ENCODE measurements at places on chromosomes 4 and X.

DNA sequence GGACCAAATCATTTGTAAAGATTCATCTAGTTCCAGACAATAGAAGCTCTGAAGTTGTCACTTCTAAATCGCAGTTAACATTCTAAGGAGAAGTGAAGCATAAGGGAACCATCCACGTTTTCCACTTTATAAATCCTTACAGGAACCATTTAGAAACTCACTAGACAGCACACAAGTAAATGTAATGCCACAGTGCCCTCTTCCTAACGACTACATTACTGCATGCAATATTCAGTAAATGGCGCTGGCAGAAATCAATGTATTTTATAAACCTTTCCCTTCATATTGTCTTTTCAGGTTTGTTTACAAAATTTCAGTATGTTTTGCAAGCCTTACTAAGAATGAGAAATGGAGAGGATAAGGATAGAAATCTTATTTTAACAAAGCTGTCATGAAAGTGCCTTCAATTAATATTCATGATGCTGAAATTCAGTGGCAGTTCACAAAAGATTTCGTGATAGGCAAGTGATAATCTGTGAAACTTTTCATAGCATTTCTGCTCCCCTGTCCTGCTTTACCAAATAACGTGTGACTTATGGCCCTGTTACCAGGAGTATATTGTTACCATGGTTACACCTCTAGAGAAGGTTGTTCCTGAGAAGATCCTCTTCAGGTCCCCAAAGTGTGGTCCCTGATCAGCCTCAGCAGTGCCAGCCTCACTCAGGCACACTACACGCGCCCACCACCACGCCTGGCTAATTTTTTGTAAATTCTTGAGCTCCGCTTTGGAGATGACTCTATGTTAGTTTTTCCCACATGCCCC, 54.2 kb downstream of the TMA16 start:
- DNase-seq = no peak

- DNase-seq = no peak
These were observed 41.2 kb upstream of the APLN start for GRCh38 chrX:129695937-129696336.

DNA sequence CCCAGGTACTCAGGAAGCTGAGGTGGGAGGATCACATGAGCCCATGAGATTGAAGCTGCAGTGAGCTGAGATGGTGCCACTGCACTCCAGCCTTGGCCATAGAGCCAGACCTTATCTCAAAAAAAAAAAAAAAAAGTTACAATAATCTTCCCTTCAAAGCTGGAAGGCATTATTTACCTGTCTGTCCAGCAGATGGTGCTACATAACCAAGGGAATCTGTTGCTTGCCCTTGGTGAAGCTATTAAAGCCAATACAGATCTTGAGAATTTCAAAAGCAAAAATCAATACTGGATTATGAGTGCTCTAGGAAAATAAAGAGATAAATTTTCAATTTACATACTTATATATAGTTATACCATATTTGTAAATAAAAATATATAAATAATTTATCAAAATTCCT, 25.9 kb downstream of the PKD2 start:
- no peak for DNase-seq

- DNase-seq = no peak
These were observed 43.4 kb downstream of the SHROOM2 start for GRCh38 chrX:9829308-9830267.

DNA sequence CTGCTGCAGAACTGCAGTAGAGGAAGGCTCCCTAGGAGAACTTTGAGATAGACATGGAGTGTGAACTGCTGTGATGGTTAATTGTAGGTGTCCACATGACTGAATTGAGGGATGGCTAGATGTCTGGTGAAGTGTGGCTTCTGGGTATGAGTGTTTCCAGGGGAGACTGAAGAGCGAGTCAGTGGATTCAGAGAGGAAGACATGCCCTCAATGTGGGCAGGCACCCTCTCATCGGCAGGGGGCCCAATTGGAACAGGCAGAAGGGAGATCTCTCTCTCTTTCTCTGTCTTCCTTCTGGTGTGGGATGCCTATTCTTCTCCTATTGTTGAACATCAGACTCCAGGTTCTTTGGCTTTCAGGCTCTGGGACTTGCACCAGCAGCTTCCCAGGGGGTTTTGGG, 304.7 kb upstream of the GATB start:
- DNase-seq = no peak

GRCh38 chr4:39947417-39947816, 30.3 kb downstream of the PDS5A start:
- no peak for DNase-seq

- DNase-seq = no peak
These were observed 19.1 kb upstream of the DDX3X start for GRCh38 chrX:41314881-41315280.

DNA sequence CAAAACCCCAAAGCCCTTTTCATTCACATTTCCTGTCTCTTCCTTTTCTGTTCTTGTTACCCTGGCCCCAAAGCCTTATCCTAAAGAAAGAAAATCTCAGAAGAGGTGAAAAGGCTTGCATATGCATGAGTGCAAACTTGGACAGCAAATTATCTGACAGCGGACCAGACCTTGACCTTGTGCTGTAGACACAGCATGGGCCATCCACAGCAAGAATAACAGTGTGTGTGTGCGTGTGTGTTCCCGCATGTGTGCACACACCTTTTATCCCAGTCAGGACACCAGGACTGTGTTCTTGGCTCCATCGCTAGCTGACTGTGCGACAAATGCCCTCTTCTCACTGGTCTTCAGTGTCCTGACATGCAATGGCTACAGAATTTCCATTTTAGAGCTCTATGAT, 35.3 kb downstream of the ZBTB49 start:
- no peak for DNase-seq

DNA sequence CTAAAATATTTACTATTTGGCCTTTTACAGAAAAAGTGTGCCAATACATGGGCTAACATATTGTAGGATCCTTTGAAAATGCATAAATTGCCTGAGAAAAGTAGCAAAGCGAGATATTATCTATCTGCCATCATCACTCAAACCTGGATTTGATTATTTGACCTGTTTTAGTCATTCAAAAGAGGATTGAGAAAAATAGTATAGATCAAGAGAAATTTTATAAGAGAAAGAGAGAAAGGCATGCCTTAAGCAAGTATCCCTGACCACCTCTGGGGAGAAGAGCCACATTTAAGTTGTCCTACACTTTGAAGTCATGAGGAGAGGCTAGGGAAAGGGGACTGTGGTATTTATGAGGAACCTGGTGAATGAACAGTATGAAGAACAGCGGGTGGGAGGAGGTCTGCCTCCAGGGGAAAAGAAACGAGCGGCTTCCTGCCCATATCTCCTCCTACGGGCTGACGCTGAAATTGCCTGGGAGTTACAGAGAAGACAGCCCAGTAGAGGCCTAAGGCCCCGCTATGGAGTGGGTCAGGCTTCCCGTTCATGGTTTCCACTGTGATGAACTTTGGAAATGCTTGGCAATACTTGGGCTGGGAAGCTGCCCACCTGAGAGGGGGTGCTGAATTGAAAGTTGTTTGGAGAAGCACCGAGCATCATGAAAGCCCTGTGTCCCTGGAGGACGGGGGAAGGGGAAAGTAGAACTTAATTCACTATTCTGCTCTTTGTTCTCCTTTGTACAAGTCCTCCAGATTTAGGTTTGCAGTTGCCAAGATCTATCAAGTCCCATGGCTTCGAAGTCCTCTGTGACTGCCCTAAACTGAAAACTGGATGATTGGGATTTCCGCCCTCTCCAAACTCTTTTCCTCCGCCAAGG, 106.9 kb upstream of the ACSL4 start:
- no peak for DNase-seq

GRCh38 chr4:80090090-80090489, 17.1 kb upstream of the ANTXR2 start:
- DNase-seq = no peak

DNA sequence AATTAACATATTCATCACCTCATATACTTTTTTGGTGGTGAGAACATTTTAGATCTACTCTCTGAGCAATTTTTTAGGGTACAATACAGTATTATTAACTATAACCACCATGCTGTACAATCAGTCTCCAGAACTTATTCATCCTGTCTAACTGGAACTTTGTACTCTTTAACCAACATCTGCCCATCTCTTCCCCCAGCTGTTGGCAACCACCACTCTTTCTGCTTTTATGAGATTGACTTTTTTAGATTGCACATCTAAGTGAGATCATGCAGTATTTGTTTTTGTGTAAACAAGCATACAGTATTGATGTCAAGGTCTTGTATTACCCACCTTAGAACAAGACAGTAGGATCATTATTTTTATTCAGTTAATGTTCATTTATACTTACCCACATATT, 516.8 kb downstream of the RPA4 start:
- DNase-seq = no peak

GRCh38 chrX:22397566-22397965, 124.9 kb downstream of the CBLL2 start:
- DNase-seq = no peak

DNA sequence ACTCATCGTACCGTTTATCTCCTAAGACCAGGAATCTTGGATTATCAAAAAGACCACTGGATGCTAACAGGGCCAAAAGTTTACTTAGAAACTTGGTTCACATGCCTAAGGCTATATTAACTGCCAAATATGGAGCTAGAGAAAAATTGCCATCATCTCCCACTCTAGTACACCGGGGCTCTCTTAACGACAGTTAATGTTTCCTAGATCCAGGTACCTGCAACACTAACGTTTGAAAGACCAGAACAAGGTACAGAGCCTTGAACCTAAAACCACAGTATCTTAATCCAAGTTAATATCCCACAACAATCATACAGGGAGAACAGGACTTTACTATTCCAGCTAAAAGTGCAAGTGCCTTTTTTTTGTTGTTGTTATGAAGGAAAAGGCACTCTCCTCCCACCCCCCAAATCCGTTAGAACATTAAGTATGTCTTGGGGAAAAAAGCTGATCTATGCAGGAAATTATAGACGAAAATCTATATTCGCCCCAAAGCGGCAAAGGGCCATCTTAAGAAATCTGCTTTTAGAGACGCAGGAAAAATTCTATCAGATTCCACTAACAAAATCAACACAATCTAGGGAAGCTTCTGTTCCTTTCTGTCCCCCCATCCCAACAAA, 1.3 kb downstream of the G3BP2 start:
- no peak for DNase-seq

DNA sequence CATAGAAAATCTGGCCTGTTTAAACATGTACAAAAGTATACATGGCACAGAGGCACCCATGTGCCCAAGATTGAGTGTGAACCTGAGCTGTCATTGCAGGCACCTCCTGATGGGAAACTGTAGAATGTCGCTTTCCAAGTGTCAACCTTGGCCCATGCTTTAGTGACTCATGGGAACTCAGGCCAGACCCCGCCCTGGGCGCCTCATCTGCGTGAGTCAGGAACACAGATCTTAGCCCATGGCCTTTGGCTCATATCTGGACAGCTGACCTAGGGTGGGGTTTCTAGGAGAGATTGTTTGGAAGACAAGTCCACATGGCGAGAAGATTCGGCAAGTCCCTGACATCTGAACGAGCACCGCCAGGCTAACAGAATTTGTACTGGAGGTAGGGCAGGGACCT, 50.0 kb downstream of the CYTL1 start:
- DNase-seq = peak; percentile 10

DNA sequence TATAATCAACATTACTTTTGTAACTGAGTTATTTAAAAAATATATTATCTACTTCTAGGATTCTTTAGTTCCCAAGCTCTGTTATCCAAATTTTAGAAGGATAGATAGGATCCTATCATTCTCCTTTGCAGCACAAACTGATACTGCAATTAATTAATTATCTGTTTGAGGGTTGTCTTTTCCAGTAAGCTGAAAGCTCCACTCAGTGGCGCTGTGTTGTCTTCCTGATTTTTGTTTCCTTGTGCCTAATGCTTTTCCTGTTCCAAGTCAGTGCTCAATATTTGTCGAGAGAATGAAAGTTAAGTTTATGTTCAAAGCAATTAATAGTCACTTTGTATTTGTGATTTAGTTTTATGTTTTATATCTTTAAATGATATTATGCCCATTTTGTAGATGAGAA, 107.4 kb upstream of the ANK2 start:
- no peak for DNase-seq

DNA sequence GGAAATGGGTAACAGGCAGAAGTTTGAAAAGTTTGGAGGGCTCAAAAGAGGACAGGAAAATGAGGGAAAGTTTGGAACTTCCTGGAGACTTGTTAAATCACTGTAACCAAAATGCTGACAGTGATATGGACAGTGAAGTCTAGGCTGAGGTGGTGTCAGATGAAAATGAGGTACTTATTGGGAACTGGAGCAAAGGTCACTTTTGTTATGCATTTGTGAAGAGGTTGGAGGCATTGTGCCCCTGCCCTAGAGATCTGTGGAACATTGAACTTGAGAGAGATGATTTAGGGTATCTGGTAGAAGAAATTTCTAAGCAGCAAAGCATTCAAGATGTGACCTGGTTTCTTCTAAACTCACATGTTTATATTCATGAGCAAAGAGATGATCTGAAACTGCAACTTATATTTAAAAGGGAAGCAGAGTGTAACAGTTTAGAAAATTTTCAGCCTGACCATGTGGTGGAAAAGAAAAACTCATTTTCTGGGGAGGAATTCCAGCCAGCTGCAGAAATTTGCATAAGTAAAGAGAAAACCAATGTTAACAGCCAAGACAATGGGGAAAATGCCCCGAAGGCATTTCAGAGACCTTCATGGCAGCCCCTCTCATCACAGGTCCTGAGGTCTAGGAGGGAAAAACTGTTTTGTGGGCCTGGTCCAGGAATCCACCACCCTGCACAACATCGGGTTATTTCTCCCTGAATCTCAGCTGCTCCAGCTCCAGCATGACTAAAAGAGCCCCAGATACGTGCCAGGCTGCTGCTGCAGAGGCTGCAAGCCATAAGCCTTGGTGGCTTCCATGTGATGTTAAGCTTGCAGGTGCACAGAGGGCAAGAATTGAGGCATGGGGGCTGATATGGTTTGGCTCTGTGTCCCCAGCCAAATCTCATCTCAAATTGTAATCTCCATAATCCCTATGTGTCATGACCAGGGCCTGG, 632.5 kb upstream of the GNPDA2 start:
- no peak for DNase-seq

DNA sequence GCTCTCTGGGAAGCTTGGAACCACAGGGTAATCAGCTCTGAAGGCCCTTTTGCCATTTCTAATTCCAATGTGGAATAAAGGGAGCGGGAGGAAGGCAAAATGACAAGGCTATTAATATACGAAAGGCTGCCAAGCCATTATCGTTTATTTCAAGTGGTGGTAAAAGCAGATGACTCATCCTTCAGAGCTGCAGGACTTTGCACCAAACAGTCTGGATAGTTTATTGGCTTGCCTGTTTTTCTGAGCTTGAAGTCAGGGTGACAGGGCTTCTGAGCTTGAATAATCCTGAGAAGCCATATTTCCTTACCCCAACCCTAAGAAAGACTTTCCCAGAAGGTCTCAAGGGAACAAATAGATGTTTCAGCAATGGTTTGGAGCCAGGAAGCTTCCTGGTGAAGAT, 7.7 kb upstream of the GABRE start:
- DNase-seq = no peak

- no peak for DNase-seq
These were observed 205.0 kb upstream of the HAND2 start for GRCh38 chr4:173735049-173735448.
